ENCODE measurements at places on chromosomes 5 and 9. TPM values are rescaled to one million over a fixed set of nuclear protein-coding genes. Genes with fewer than 3 reads are reported as not detected.

Gene TMEM215
- total RNA-seq = 0.21 TPM

DNA sequence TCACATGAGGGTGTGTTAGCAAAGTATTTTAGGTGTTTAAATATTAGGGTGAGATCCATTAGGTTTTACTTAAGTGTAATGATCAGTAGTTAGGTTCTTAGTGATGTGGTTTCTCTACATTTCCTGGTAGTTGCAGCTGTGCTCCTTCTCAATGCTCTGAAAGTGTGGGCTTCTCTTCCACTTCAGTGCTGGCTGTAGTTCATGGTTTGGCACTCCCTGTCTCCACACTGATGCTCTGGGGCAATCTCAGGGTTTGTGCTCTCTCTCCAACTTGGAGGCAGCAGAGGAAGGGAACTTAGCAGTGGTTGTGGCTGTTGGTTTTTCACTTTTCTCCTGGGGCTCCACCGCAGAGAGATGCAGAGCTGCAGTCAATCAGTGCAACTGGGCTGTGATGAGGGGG lies 507.5 kb downstream of the TMEM232 start:
- no peak for DNase-seq

Gene ZNF474
- total RNA-seq = 0.21 TPM

GRCh38 chr5:171980792-171981191 lies 25.6 kb downstream of the FBXW11 start:
- DNase-seq = no peak

DNA sequence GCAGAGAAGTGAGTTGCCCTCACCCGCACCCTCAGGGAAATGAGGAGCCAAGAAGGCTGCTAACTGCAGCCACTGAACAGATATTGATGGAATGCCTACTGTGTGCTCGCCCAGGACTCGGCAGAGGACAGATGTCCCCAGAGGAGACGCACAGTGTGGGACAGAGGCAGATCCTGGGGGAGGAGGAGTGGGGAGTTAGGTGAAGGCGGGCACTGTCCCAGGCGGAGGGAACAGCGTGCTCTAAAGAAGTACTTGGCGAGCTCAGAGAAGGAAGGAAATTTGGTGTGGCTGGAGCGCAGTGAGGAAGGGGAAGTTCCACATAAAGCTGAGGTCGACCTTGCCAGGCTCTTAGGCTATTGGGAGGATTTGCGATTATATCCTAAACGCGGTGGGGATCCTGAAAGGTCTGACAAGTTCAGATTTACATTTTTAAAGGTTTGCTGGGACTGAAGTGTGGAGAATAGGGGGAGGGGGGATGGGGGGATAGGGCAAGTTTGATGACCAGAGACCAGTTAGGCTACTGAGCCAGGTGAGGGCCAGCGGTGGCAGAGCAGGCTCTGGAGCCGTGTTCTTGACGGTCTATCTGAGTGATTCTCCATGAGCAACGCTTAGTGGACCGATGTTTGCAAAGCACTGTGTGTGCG lies 23.6 kb upstream of the CERCAM start:
- DNase-seq = no peak
